Left kidney (tissue), 8 donors: ENCODE measurements at places on chromosomes 3 and 15. TPM values are rescaled to one million over a fixed set of nuclear protein-coding genes. Genes with fewer than 3 reads are reported as not detected.

LRTM1 gene
- not detected for polyA plus RNA-seq

CYP8B1 gene
- 1.3 TPM for polyA plus RNA-seq

SEMA3B gene
- 78.6 TPM for polyA plus RNA-seq

SLC25A20 gene
- 20.9 TPM for polyA plus RNA-seq

ATP13A5 gene
- 0.22 TPM for polyA plus RNA-seq

CHRFAM7A gene
- 6.9 TPM for polyA plus RNA-seq

NAA80 gene
- 9.8 TPM for polyA plus RNA-seq

CPEB1 gene
- polyA plus RNA-seq: 2.2 TPM

VPS18 gene
- 16.5 TPM for polyA plus RNA-seq
